ENCODE measurements at places on chromosomes 12 and 14. TPM values are rescaled to one million over a fixed set of nuclear protein-coding genes. Genes with fewer than 3 reads are reported as not detected.

ANO2 gene
- total RNA-seq, result 4.5 TPM

GPR68 gene
- total RNA-seq, result 3.6 TPM

SIX1 gene
- 7.6 TPM for total RNA-seq

LRRC74A gene
- total RNA-seq, result not detected

PRKD1 gene
- 7.5 TPM for total RNA-seq

CAPZA3 gene
- total RNA-seq, result not detected

PMEL gene
- total RNA-seq, result 1.6 TPM

- DNase-seq, result no peak
These were observed 47.6 kb downstream of the PRICKLE1 start for GRCh38 chr12:42541965-42542364.

- no peak for DNase-seq
These were observed 47.8 kb downstream of the LRCOL1 start for GRCh38 chr12:132562489-132563021.

- DNase-seq, result no peak
These were observed 919 bp downstream of the PSMA3 start for GRCh38 chr14:58245562-58245961.

DNA sequence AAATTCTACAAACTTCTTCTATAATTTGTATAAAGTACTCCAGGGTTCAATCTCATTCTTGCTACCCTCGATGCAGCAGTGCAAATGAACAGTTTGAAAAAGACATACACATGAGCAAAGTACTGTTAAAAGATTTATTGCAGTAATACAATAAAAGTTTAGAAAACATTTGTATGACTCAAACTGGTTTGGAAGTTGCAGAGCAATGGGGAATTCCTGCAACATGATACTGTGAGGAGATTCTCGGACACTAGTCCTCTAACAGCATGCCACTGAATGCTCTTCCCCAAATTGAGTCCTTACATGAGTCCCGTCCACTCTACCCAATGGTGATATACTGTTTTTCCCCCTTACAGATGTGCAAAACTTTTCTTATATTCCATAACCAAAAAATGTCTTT lies 45.4 kb downstream of the ATG14 start:
- DNase-seq, result peak; percentile 16

DNA sequence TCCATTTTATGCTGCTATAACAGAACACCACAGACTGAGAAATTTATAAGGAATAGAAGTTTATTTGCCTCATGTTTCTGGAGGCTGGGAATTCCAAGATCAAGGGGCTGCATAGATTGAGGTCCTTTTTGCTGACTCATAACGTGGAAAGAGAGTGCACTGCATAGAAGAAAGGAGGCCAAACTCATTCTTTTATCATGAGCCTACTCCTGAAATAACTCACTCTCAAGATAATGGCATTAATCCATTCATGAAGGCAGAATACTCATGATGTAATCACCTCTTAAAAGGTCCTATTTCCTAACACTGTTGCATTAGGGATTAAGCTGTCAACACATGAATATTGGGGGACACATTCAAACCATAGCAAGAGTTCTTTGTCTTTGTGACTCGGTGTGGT lies 60.0 kb upstream of the FBXO33 start:
- DNase-seq, result peak; percentile 86

DNA sequence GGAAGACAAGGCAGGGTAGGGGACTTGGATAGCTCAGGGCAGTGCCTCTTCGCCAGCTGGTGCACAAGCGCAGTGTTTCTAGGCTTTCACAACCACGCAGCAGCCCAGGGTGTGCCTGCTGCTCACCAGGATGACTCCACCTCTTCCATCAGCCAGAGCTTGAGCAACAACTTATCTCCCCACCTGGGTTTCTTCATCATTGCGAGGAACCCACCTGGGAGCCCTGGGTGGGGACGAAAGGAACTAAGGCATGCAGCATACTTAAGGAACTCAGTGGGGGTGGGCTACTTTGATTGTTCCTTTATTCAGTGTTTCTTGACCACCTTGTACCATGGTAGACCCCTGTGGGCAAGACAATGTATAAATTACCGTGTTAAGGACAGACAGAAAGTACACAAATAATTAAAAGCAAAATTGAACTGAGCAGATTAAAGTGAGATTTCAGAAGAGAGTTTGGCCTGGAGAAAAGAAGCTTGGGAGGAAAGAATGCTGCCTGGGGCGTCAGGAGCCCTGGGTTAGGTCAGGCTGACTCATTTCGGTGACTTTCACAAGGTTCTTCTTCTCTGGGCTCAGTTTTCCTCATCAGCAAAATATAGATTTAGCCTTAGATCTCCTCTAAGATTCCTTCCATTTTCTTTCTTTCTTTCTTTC lies 22.9 kb downstream of the KRT18 start:
- DNase-seq, result peak; percentile 71

DNA sequence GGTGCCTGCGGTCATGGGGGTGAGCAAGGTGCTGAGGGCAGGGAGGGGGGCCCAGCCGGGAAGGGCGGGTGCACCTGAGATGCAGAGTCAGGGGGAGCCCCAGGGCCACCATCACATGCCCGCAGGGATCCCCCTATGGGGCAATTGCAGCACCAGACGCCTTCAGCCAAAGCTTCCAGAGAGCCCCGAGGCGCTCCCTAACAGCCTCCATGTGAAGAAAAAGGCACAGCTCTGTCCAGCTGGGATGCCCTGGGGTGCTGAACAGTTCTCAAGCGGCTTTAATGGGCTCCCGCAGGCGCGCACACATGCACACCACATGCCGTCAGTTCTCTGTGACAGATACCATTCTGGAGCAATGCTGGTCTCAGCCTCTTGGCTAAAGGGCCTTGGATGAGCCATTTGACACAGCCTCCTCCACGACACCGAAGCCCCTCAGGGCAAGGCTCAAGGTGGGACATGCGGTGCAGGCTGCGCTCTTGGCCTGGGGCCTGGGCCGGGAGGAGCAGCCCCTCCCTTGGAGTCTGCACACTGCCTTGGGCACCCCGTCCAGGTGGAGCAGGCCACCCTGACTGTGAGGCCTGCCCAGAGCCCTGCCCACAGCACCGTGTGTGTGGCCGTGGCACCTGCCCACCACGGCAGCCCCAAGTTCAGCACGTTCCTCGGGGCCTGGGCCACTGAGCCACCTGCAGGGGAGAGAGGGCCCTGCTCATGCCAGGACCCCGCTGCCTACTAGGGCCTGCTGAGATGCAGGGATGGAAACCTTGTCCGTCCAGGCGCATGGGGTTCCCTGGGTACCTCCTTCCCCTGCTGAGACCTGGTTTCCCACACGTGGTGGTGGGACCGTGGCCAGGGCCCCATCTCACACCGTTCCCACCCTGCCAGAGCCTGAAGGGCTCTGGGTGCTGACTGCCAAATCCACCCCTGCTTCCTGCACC lies 7.7 kb downstream of the XRCC3 start:
- no peak for DNase-seq

- no peak for DNase-seq
These were observed 68.3 kb downstream of the KDM2B start for GRCh38 chr12:121512561-121512960.

DNA sequence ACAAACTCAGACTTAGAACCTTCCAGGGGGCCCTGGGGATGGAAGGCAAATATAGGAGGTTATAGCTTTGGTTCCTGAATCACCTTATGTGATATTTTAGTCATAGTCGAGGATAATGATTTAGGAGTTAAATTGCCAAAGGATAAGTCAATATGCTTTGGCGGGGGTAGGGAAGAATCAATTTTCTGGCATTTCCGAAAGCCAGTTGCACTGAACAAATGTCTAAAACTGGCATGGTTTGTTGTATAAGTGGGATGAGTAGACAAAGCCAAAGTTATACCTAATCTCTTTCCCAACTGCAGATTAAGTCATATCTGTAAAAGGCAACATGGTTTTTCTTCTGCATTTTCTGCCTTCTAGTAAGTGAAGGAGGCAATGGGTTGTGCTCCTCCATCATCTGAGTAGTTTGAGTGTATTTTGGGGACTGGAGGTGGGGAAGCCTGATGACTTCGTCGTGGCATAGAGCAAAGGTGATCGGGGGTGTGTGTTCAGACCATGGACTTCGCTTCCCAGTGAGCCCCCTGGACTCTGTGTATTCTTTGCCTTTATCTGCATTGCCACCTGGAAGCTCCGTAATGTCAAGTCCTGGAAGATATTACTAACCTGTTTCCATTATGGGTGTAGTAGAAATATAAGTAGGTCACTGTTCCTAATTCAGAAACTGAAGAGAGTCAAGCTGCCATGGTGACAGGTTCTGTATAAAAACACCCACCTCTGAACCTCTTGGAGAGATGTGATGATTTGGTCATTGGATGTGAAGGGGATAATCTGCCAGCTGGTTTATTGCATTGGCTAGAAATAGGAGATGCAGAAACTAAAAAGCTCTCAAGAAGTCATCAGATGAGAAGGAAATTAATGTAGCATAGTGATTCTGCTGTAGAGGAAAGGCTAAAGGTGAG lies 24.5 kb downstream of the PPFIBP1 start:
- no peak for DNase-seq

DNA sequence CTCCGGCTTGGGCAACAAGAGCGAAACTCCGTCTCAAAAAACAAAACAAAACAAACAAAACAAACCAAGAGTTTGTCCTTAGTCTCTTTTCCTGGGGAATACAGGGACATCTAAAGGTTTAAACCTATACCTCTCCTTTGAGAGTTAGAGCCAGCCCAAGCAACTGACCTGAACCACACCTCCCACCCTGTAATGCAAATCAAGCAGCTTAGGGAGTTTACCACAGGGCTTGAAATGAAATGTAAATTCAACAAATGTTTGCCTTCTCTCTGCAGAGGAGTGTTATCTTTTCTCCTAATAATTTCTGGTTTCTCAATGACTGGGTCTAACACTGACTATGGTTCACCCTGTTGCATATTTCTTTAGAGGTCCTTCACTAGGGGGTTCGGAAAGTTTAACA lies 16.7 kb downstream of the PPP1CC start:
- DNase-seq, result no peak

- DNase-seq, result no peak
These were observed 345.8 kb downstream of the VRK1 start for GRCh38 chr14:97143011-97143410.

DNA sequence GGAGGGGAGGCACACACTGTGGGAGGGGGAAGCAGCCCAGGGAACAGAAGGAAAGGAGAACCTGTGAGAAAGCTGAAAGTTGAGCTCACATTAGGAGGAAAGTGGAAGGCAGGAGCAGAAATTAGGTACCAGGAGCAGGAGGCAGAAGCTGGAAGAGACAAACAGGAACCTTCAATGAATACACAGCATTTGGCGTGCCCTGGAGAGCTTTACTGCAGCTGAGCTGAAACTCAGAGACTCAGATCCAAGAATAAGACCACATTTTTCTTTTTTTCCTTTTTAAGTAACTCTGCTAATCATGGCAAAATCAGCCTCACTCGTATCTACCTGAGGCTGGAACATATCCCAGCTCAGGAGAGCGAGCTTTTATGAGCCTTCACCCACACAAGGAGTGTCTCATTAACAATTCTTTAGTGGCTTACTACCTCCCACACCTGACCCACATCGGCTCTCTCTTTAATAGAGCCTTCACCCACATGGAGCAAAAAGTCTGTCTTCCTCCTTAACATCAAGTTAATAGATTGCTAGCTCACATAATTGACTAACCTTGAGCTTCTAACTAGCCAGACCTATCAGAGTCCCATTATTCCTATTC lies 18.2 kb upstream of the CERS5 start:
- peak; percentile 73 for DNase-seq

GRCh38 chr12:106080041-106080790 lies 58.5 kb downstream of the NUAK1 start:
- peak; percentile 66 for DNase-seq

DNA sequence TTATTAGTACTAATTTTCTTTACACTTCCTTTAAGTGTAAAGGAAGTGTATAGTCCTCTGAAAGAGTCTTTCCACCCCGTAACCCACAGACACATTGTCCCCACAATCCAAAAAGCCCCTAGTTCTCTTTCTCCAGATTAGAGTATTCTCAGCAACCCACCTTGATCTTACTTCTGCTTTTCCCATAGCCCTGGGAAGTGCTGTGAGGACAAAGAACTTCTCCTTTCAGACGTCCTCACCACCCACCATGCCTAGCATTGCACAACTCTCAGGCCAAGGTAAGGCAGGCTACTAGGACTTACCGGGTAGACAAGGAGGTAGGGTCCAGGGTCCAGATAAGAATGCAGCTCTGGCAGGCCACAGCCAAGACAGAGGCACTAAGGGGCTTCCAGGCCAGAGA lies 7.4 kb downstream of the AAAS start:
- DNase-seq, result no peak

DNA sequence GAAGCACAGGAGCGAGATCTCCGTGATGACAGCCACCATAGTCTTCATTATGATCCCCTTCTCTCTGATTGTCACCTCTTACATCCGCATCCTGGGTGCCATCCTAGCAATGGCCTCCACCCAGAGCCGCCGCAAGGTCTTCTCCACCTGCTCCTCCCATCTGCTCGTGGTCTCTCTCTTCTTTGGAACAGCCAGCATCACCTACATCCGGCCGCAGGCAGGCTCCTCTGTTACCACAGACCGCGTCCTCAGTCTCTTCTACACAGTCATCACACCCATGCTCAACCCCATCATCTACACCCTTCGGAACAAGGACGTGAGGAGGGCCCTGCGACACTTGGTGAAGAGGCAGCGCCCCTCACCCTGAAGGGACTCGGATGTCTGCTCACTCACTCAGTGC lies 775 bp downstream of the OR10P1 start:
- no peak for DNase-seq

DNA sequence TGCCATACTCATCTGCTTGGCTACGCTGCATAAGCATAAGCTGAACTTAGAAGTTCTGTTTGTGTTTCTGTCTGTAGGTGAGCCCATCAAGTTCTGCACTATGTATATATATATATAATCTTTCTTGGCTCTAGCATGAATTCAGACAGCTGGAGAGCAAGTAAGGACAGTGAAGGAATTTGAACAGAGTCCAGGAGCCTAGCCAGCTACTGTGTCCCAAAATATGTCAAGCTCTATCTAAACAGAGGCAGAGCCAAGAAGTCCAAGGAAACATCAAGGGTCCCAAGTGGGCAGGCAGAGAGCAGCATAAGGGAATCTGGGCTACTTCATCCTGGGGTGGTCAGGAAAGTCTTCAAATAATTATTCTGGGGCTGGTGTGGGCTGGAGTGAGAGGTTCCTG lies 118.5 kb upstream of the NPAS3 start:
- no peak for DNase-seq

DNA sequence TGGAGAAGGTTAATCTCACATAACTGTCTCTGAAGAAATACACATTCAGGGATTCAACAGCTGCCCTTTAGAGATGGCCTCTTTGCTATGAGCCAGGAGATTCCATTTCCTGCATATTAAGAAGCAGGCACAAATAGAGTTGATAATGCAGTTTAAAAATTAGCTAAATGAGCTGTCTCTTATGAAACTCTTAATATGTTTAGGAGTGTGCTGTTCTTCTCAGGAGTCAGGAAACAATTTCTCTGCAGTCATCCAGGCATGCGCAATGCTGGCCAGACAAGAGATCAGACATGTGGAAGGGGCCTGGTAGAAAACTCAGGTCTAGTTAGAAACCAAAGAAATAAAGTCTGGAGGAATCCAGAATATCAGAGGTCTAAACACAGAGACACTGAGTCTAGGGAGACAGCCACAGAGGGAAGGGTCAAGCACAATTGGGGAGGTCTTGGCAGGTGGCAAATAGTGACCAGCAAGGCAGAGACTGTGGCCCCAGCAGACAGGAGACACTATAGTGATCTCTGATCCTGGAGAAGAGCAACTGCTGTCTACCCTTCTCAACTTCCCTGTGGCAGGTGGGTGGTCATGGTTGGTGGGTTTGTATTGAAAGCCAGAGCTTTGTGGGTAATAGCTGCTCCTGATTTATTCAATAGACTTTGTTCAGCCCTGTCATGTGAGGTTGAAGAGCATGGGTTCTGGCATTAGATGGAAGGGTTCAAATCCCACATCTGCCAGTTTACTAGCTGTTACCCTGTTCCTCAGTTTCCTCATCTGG lies 185.8 kb upstream of the RMST start:
- peak; percentile 57 for DNase-seq

- no peak for DNase-seq
These were observed 277.4 kb upstream of the RGS6 start for GRCh38 chr14:71654810-71655209.
